ENCODE measurements at places on chromosomes 11 and 22.
A peak's percentile ranks its signal among the peaks of the same experiment; 100 is the strongest.

DNA sequence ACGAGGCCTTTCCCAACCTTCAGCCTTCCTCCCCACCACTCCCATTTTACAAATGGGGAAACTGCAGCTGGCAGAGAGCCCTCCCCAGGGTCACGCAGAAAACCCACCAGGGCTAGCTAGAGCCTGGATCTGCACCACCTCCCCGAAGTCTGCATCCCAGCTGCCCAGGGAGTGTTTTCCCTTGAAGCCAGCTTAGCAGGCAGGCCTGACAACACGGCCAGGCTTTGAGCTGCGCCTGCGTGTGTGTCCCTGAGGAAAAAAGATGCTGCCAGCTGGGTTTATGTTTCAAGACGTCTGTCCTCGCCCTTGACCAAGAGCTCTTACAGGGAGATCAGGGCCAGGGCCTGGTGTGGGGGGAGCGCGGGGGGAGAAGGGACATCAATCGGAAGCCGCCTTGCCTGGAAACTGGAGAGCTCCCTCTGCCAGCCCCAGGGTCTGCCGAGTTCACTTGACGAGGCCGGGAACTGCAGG is 20.3 kb downstream of the WNT11 start:
- DNase-seq: peak; percentile 3

GRCh38 chr11:6022956-6023355 is 7.6 kb downstream of the OR56A1 start:
- DNase-seq: peak; percentile 19

DNA sequence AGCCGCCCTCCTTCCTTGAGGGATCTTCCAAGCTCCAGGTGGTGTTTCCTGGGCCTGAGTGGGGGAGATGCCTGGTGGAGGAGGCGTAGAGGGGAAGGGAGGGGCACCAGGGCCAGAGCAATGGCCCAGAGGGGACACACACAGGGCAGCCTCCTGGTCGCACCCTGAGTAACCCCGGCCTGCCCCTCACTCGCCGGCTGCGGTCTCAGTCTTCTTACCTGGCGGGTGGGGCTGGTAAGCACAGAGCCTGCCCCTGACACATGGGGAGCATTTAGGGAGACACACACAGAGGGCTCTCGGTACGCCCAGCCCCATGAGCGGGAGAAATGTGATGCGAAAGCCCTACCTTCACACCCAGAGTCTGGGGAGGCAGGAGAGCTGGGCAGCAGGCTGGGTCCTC is 23.9 kb downstream of the IGF2 start:
- no peak for DNase-seq

GRCh38 chr11:10722307-10722706 is 28.7 kb upstream of the CTR9 start:
- no peak for DNase-seq

DNA sequence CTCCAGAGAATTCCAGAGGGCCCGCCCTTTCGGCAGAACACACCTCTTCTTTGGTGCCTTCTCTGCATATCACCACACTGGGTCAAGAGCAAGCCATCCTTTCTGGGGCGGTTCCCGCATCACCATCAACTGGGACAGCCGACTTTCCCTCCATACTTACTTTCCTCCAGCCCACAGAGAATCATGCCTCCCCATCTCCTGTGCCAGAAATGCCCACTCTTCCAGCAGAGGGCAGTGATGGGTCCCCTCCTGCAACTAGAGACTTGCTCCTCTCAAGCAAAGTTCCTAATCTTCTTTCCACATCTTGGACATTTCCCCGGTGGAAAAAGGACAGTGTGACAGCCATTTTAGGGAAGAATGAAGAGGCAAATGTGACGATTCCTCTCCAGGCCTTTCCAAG is 157.7 kb downstream of the C11orf91 start:
- DNase-seq: peak; percentile 36
